T-helper 17 cell (primary cell): ENCODE measurements at places on chromosomes 2 and 18. TPM values are rescaled to one million over a fixed set of nuclear protein-coding genes. Genes with fewer than 3 reads are reported as not detected.

The ST3GAL5 gene
- 26.6 TPM for total RNA-seq

DNA sequence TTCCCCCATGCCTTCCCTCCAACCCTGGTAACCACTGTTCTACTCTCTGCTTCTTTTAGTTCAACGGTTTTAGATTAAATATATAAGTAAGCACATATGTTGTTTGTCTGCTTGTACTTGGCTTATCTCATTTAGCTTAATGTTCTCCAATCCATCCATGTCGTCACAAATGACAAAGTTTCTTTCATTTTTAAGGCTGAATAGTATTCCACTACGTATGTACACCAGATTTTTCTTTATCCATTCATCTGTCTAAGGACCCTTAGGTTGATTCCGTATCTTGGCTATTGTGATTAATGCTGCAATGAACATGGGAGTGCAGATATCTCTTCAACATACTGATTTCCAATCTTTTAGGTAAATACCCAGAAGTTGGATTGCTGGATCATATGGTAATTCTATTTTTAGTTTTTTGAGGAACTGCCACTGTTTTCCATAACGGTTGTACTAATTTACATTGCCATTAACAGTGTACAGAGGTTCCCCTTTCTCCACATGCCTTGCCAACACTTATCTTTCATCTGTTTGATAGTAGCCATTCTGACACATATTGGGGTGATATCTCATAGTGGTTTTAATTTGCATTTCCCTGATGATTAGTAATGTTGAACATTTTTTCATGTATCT lies 8.1 kb downstream of the ASB3 start:
- H3K4me1 ChIP-seq = peaks cover 23% of the 10 kb centered on the region
- H3K4me3 ChIP-seq = no peak overlapping the region
- peak overlapping the region; percentile 35 for H3K27ac ChIP-seq
- no peak for DNase-seq
- no peaks in the 10 kb centered on the region for H3K27me3 ChIP-seq
- H3K36me3 ChIP-seq = peaks cover 4% of the 10 kb centered on the region

DNA sequence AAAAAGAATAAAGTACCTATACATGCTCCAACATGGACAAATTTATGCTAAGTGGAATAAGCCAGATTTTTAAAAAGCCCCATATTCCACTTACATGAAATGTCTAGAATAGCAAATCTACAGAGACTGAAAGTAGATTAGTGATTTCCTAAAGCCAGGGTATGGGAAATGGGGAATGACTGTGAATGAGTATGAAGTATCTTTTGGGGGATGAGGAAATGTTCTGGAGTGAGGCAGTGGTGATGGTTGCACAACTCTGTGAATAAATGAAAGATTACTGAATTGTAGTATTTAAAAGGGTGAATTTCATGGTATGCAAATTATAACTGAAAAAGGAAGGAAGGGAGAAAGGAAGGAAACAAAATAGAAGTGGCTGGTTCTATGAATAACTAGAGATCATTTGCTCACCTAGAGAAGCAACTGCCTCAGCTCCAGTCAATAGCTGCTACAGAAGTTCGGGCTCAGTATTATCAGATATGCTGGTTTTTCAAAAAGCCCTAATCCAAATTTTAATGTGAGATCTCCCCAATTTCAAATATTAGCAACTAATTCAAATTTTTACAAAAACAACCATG lies 39.3 kb downstream of the MAP3K2 start:
- peak overlapping the region; percentile 78 for H3K27ac ChIP-seq
- H3K36me3 ChIP-seq = no peaks in the 10 kb centered on the region
- DNase-seq = no peak
- H3K4me3 ChIP-seq = no peak overlapping the region

GRCh38 chr2:158742536-158742935 lies 52.6 kb upstream of the DAPL1 start:
- no peak overlapping the region for H3K4me3 ChIP-seq
- peaks cover 50% of the 10 kb centered on the region for H3K27me3 ChIP-seq
- no peak for DNase-seq
- H3K27ac ChIP-seq = no peak overlapping the region
- H3K36me3 ChIP-seq = no peaks in the 10 kb centered on the region

DNA sequence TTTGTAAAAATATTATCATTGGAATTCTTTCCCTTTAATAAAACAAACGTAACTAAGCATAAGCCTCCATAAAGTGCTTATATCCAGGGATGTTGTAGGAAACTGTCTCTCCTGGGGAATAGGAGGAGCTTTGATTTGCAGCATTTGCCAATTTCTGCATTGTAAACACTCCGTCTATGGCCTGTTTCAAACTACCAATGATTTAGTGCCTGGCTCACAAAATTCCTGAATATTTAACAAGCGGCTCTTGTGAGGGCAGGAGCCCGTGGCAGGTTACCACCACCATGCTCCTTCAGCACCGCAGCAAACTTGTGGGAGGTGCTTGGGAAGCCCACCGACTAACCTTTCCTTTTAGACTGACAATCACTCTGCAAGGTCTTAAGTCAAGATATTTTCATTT lies 520.3 kb downstream of the SOX11 start:
- no peak for DNase-seq
- H3K36me3 ChIP-seq = no peaks in the 10 kb centered on the region
- H3K4me3 ChIP-seq = no peak overlapping the region
- no peaks in the 10 kb centered on the region for H3K27me3 ChIP-seq
- no peaks in the 10 kb centered on the region for H3K4me1 ChIP-seq

- H3K4me1 ChIP-seq = peaks cover 4% of the 10 kb centered on the region
- DNase-seq = no peak
- H3K4me3 ChIP-seq = no peak overlapping the region
- H3K27me3 ChIP-seq = no peaks in the 10 kb centered on the region
- H3K36me3 ChIP-seq = no peaks in the 10 kb centered on the region
- H3K27ac ChIP-seq = no peak overlapping the region
Observed at GRCh38 chr2:241570961-241571581, 12.5 kb downstream of the BOK start.

DNA sequence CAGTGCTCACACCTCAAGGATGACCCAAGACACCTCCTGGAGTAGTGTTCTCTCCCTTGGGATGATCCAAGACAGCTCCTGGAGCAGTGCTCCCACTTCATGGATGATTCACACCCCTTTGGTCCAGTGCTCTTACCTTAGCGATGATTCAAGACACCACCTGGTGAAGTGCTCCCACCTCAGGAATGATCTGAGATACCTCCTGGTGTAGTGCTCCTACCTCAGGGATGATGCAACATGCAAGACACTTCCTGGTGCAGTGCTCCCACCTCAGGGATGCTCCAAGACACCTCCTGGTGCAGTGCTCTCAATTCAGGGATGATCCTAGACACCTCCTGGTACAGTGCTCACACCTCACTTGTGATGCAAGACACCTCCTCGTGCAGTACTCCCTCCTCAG lies 123.1 kb downstream of the ASB1 start:
- H3K27ac ChIP-seq = no peak overlapping the region
- no peak for DNase-seq
- no peaks in the 10 kb centered on the region for H3K4me1 ChIP-seq
- H3K27me3 ChIP-seq = peaks cover 42% of the 10 kb centered on the region
- no peak overlapping the region for H3K4me3 ChIP-seq

- H3K27ac ChIP-seq = no peak overlapping the region
- H3K27me3 ChIP-seq = no peaks in the 10 kb centered on the region
Observed at GRCh38 chr2:74430502-74430901, 9.0 kb downstream of the WDR54 start.

DNA sequence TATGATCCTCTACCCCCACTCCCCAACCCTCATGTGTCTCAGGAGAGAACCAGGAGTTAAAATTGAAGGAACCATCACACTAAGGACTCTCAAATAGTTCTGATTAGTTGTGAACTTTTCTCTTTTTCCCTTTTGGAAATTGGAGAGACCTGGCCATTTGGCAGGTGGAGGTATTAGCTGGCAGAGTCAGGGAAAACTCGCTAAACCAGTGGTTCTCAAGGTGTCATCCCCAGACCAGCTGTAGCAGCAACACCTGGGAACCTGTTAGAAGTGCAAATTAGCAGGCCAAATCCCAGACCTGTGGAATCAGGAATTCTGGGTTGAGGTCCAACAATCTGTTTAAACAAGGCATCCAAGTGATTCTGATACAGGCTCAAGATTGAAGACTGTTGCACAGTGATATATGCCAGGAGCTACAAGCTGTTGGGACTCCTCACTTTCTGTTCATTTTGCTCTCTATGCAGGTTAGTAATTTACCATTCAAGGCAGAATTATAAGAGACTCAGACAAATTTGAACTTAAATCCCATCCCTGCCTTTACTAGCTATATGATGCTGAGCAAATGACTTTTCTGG lies 2.8 kb upstream of the TMEM131 start:
- no peaks in the 10 kb centered on the region for H3K27me3 ChIP-seq
- no peak for DNase-seq
- peaks cover 13% of the 10 kb centered on the region for H3K4me1 ChIP-seq
- no peak overlapping the region for H3K27ac ChIP-seq
- H3K36me3 ChIP-seq = no peaks in the 10 kb centered on the region

DNA sequence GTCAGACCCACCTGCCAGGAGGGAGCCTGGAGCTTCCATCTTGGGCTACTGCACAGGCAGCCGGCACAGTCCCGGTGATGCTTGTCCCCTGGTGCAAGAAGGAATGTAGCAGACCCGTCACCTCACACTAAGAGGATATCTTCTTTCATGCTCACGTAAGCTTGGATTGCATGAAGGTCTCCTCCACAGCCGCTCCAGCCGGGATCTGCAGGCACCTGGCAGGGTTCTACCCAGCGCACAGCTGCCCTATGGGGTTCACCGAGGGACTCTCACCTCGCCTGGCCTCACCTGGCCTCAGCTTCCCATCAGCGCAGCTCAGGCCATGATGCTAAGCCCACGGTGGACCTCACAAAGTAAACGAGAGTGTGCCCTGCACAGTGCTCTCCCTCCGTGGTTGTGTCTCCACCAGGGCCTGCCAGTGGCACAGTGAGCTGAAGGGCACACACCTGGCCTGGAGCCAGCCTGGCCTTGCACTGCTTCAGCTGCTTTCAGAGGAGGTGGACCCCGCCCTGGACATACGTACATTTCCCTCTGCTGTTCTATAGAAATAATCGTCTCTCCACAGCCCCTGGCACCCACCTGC lies 239.1 kb downstream of the SEPTIN10 start:
- peaks cover 3% of the 10 kb centered on the region for H3K4me1 ChIP-seq
- H3K36me3 ChIP-seq = peaks cover 3% of the 10 kb centered on the region
- no peak overlapping the region for H3K4me3 ChIP-seq
- H3K27ac ChIP-seq = no peak overlapping the region

GRCh38 chr2:238176613-238177012 lies 17.8 kb downstream of the ERFE start:
- peak overlapping the region; percentile 62 for H3K27ac ChIP-seq
- H3K36me3 ChIP-seq = peaks cover 23% of the 10 kb centered on the region
- H3K4me1 ChIP-seq = peaks cover 6% of the 10 kb centered on the region
- no peak for DNase-seq

DNA sequence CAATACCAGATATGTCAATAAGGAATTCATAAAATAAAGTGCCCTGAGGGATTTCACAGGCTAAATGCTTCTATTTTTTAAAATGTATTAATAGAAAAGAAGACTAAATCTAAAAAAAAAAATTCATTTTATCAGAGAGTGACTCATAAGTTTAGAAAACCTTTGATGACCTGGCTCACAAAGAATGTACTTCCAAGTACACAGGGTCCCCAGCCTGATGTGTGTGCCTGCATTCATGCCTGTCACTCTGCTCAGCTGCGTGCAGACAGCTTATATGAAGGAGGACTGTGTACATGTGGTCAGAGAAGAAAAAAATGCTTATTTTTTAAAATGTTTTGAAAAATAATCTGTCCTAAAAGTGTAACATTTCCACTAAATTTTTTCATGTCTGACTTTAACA lies 3.0 kb upstream of the CPS1 start:
- DNase-seq = no peak
- no peak overlapping the region for H3K4me3 ChIP-seq
- no peak overlapping the region for H3K27ac ChIP-seq
- no peaks in the 10 kb centered on the region for H3K4me1 ChIP-seq
- H3K27me3 ChIP-seq = peaks cover 5% of the 10 kb centered on the region

The ZAP70 gene
- 439 TPM for total RNA-seq

The ICA1L gene
- total RNA-seq = 2.4 TPM

GRCh38 chr2:30756971-30757370 lies 50.3 kb downstream of the CAPN13 start:
- H3K4me3 ChIP-seq = no peak overlapping the region
- H3K4me1 ChIP-seq = peaks cover 2% of the 10 kb centered on the region
- DNase-seq = no peak
- no peak overlapping the region for H3K27ac ChIP-seq

- no peak overlapping the region for H3K4me3 ChIP-seq
- no peak for DNase-seq
- H3K4me1 ChIP-seq = peaks cover 24% of the 10 kb centered on the region
- no peaks in the 10 kb centered on the region for H3K27me3 ChIP-seq
- H3K27ac ChIP-seq = no peak overlapping the region
Observed at GRCh38 chr2:197929008-197929885, 124.9 kb downstream of the PLCL1 start.

The CRYGC gene
- not detected for total RNA-seq

The C18orf32 gene
- 32.1 TPM for total RNA-seq

DNA sequence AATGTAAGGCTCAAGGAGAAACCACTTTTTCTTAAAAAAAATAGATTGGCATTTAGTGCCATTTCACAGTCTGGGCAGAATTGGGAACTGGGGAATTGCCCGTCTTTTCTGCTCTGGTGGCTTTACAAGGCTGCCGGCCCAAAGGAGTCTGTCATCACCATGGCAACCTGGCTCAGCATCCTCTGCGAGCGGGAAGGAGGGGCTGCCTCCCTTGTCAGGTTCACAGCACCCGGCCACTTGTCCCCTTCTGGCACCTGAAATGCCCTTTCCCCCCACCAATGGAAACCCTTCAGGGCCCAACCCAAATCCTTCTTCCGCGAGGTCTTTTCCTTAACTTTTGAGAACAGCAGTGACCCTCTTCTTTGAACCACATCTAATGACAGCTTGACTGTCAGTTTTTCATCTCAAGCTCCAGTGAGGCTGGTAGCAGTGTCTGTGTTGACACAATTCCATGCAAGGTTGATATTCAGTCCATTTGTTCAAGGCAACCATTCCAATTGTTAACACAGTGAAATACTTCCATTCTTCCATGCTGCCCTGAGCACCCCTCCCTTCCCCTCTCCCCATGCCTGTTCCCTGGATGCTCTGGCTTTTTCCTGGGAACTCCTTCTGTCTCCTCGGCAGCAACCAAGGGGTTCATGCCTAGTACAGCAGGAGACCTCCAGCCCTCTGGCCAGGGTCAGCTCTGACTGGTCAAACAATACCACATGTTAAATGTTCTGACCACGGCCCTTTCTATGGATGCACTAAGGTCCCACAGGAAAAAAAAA lies 79.6 kb downstream of the DNER start:
- H3K27me3 ChIP-seq = peaks cover 34% of the 10 kb centered on the region
- no peak overlapping the region for H3K27ac ChIP-seq
- DNase-seq = no peak

DNA sequence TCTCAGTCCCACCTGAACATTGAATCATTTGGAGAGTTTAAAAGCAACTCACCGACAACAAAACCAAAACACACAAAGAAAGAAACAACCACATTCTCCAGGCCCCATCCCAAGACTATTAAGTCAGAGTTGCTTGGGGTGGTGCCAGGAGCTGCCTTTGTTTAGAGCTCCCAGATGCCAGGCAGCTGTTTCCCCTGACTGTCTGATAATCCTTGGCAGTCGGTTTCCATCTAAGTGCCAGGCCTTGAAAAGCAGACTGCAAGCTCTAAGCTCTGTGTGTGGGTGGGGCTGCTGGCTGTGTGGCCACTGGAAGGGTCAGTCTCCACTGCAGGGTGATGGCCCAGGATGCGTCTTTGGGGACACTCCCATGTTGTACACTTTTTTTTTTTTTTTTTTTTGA lies 255.3 kb upstream of the AGAP1 start:
- H3K4me1 ChIP-seq = peaks cover 3% of the 10 kb centered on the region
- DNase-seq = no peak
- H3K4me3 ChIP-seq = no peak overlapping the region

The MC5R gene
- total RNA-seq = not detected
